ENCODE measurements at places on chromosomes 12 and 14. TPM values are rescaled to one million over a fixed set of nuclear protein-coding genes. Genes with fewer than 3 reads are reported as not detected.

- DNase-seq, result no peak
These were observed 104.6 kb downstream of the AACS start for GRCh38 chr12:125169870-125170269.

DNA sequence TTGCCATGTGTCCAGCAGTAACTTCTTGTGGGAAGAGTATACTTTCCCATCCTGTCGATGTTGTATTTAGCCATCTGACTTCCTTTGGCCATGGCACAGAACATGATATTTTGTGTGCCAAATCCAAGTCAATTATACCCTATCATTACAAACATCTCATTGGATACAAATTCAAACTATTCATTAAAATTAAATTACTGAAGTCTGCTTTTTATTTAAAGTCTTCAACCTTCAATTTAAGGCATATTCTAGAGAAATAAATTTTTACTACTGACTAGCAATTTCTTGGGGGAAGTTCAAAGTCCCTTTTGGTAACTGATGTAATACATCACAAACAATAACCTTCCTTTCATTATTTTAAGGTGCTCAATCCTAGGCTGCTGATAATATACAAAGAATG lies 192.6 kb downstream of the SLC6A15 start:
- no peak for DNase-seq

- DNase-seq, result no peak
These were observed 245.9 kb downstream of the ADAMTS20 start for GRCh38 chr12:43306066-43306465.

DNA sequence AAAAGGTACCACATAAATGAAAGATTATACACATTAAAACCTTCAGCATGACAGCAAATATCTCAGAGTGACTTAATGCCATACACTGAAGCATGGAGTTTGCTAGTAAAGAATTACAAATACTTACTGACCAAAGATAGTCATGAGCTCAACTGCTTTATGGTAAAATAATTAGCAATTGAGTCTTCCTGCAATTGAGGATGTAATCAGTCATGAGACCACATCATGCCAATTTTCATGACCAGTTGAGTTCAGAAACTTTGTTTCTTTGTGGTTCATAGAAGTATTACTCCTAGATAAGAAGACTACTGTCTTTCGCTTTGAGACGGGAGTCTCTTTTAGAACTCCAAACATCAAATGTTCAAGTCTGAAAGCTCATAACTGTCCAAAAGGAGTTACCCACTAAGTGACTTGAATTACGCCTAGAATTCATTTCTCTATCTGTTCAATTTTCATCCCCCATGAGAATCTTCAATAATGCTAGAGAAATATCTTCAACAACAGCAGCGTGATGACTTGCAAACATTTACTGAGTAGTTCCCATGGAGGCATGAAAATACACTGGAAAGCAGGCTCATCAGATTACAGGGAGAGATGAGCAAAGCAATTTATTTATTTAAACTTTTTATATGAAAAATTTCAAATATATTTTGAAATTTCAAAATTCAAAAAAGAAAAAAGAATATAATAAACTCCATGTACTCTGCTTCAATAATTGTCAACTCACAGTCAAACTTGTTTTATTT lies 120.0 kb downstream of the BTG1 start:
- DNase-seq, result no peak

Gene RDH16
- total RNA-seq, result not detected

- DNase-seq, result no peak
These were observed 1057.5 kb downstream of the LRFN5 start for GRCh38 chr14:42664190-42664589.

DNA sequence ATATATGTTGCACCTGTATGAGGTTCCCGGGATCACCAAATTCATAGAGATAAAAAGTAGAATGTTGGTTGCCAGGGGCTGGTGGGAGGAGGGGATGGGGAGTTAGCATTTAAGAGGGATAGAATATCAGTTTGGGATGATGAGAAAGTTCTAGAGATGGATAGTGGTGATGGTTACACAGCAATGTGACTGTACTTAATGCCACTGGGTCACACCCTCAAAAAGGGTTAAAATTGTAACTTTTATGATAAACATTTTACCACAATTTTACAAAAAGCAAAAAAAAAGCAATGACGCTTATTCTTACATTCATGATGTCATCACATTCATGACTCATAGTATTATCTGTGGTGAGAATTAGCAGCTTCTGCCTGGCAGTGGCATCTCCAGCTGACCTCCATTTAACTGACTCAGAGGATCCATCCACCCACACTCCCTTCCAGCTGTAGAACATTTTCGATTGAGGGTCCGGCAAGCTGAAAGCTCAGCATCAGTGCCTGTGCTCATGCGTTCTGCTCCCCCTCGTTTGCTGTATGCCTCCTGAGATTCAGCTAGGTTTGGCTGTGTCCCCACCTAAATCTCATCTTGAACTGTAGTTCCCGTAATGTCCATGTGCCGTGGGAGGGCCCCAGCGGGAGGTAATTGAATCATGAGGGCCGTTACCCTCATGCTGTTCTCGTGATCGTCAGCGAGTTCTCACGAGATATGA lies 64.8 kb upstream of the TMEM260 start:
- no peak for DNase-seq

DNA sequence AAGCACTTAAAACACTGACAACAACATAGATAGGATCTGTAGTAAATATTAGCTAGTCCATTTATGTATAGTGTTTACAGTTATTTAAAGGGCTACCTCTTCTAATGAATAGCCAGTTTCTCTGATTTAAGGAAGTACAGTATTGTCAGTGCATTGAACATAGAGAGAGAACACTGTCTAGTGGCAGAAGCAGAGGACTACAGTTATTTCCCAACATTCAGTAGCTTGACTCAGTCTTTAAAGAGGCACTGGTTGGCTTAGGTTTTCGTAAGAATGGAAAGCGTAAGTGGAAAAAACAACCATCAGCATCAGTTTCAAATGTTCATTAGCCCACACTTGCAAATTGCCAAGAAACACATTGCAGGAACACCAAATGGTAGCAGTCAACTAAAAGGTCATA lies 125.0 kb upstream of the HMGA2 start:
- DNase-seq, result no peak

Gene OR6C6
- not detected for total RNA-seq

Gene ANKRD33
- not detected for total RNA-seq

Gene MRPL51
- total RNA-seq, result 62.3 TPM

DNA sequence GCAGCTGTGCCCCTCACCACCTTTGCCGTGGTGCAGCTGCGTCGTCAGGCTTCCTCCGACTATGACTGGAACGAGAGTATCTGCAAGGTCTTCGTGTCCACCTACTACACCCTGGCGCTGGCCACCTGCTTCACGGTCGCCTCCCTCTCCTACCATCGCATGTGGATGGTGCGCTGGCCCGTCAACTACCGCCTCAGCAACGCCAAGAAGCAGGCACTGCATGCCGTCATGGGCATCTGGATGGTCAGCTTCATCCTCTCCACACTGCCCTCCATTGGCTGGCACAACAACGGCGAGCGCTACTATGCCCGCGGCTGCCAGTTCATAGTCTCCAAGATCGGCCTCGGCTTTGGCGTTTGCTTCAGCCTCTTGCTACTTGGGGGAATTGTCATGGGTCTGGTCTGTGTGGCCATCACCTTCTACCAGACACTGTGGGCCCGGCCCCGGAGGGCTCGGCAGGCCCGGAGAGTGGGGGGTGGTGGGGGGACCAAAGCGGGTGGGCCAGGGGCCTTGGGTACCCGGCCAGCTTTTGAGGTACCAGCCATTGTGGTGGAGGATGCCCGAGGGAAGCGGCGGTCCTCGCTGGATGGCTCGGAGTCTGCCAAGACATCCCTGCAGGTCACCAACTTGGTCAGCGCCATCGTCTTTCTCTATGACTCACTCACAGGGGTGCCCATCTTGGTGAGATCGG lies 2.6 kb downstream of the GPR162 start:
- DNase-seq, result no peak

- no peak for DNase-seq
These were observed 43.1 kb downstream of the STX2 start for GRCh38 chr12:130795906-130796305.

GRCh38 chr14:102661614-102662013 lies 69.2 kb downstream of the RCOR1 start:
- no peak for DNase-seq

Gene ACOT6
- total RNA-seq, result not detected

DNA sequence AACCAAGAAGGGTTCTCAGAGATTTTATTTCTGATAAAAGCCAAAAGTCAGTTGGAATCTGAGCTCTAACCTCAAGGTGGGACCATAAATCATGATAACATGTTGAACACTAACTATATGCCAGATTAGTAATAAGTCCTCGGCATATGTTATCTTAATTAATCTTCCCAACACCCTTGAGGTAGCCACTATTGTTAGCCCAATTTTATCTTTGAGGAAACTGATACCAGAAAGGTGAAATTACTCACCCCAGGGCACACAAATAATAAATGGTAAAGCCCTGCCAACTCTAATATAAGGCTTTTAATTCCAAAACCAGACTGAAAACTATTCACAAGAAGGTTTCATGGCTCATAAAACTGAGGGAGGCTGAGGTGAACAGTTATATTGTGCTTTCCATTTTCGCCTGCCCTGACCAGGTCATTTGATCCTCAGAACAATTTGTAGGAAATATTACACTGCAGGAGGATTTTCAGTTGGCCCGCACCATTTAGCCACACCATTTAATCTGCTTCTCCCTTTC lies 16.1 kb upstream of the NUAK1 start:
- peak; percentile 29 for DNase-seq

DNA sequence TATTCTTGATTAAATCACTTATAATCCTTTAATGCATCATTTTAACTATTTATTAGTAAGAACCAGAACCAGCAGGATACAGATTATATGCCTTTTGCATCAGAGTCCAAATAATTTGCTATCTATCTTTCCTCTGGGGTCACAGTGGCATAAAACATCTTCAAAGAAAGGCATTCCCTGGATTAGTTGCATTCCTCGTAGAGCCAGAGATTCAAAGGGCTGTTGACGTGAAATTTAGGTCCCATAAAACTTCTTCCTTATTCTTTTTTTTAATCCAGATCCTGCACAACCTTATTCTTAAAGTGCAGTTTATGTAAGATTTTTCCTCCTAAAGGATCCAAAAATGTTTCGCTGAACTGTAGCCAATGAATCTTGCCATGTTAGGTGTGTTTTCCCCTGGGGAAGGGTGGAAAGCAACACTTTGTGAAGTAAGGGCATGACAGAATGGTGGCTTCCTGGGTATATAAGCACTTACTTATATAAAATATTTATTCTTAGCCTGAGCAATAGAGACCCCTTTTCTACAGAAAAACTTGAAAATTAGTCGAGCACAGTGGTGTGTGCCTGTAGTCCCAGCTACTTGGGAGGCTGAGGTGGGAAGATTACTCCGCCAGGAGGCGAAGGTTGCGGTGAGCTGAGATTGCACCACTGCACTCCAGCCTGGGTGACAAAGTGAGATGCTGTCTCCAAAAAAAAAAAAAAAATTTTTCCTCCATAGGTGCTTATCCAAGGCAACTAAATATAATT lies 208.7 kb downstream of the PCNX1 start:
- no peak for DNase-seq

Gene MSRB3
- total RNA-seq, result 299 TPM

DNA sequence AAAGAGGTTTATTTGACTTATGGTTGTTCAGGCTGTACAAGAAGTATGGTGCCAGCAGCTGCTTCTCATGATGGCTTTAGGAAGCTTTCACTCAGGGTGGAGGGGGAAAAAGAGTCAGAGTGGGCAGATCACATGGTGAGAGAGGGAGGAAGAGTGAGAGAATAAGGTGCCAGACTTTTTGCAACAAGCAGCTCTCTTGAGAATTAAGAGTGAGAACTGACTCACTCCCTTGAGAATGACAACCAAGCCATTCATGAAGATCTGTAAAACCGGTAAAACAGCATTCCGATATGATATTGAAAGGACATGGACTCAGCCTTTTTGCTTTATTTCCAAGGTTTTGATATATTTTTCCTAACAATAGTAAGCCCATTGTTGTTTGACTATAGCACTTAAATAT lies 501.2 kb downstream of the GALC start:
- DNase-seq, result no peak

- no peak for DNase-seq
These were observed at the start of gene GRIP1 for GRCh38 chr12:66678338-66679275. Gene GRIP1 (minus strand): TSS chr12:66679076. CDS start chr12:66678904, 172 bp downstream.

DNA sequence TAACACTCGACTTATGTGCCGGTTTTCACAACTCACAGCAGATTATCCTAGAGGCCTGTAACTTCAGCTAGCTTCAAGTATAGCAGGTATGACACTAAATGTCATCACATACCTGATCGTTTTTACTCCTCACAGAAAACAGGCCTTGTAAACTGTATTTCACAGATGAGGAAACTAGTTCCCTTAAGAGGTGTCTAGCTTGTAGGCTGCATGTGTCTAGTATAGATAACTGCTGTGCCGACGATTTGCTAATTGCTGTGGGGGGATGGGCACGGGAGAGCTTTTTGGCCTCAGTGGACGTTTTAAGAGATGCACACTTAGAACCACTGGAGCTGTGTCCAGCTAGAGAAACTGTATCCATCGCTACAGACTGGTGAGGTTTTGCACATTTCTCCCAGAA lies 78.8 kb downstream of the PAPOLA start:
- DNase-seq, result no peak

Gene NTS
- total RNA-seq, result 0.33 TPM

Gene OVCH1
- 0.78 TPM for total RNA-seq

- peak; percentile 93 for DNase-seq
These were observed 26.9 kb downstream of the DAAM1 start for GRCh38 chr14:59215322-59215721.

DNA sequence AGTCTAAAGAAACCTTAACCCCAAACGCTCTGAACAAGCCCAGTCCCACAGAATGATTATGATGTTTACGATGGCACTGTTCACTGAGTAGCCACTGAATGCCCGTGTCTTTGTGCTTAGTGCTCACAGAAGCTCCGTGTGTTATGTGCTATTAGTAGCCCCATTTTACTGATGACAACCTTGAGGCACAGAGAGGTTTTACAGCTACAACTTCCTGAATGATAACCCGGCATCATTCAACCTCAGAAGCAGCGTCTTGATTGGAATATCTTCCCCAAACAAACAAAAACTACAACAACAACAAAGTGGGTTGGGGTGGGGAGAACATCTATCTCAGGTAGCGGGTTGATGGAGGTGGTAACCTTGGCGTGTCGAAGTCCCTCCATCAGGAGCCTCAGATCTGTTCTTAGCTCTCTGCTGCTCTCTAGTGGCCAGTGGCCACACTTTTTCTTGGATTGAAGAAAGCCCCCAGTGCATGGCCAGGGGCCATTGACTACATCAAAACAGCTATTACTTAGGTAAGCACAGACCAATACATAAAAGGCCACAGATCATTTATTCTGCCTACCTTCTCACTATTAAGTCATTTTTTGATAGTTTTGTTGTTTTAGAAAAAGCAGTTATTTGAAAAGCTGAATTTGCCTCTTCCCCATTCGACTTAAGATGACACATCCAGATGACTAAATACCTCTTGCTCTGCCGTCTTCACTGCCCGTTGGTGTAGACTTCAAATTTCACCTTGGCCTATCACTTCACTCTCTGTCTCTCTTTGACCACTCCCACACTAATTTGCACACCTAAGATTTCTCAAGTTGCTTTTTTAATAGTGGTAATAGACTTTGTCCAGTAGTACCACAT lies 376.9 kb downstream of the GALC start:
- peak; percentile 81 for DNase-seq

Gene CD4
- total RNA-seq, result 6.6 TPM

GRCh38 chr12:9971181-9971580 lies at the start of gene CLEC12A:
Gene CLEC12A (plus strand): TSS chr12:9971409. CDS start chr12:9971597, 188 bp downstream.
- no peak for DNase-seq

GRCh38 chr12:29509503-29509902 lies 12.0 kb upstream of the OVCH1 start:
- DNase-seq, result no peak

- DNase-seq, result no peak
These were observed 1.5 kb upstream of the B3GNT4 start for GRCh38 chr12:122202017-122202416.

GRCh38 chr12:93242154-93242972 lies 135.4 kb upstream of the NUDT4 start:
- no peak for DNase-seq
